ENCODE measurements at places on chromosomes 2 and 18. TPM values are rescaled to one million over a fixed set of nuclear protein-coding genes. Genes with fewer than 3 reads are reported as not detected.

Gene EIF5B
- 19.5 TPM for total RNA-seq

Gene RAD51AP2
- not detected for total RNA-seq

Gene C2orf66
- under 0.01 TPM for total RNA-seq

Gene SH3BP4
- total RNA-seq = 32.7 TPM

Measured in subcutaneous preadipocyte (primary cell).